WERI-Rb-1 (cell line): ENCODE measurements at places on chromosomes 4 and X.

DNA sequence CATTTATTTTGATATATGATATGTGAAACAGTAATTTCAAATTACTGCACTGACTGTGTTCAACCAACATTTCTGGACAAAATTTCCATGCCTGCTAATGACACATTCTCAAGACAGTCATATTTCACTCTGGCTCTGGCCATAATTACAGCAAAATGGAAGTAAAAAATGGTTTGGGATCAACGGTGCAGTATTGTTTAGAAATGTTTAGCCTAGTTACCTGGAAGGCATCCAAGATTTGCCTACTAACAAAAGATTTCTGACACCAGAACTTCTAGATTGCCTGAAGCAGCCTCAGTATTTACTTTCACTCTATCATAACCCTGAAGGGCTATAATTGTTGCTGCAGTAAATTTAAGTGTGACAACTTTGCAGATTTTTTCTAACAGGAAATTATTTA is 416.3 kb downstream of the PCDH10 start:
- DNase-seq: no peak

DNA sequence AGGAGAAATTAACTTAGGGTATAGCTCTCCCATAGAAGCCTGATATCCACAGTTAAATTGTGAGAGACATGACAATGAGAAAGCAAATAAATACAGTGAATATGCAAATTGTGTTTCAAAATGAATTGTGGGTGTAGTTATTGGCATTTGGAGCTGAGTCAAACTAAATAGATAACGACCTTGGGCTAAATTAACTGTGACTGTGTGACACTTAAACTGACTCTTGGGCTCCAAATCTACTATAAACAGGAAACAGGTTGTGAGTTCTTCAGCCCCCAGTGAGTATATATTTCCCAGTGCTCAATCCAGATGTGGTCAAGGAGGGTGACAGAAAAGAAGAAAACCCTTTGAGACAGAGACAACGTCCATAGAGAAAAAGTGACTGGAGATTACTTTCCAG is 11.3 kb upstream of the MAGEA10 start:
- DNase-seq: no peak

- peak; percentile 79 for DNase-seq
Observed at GRCh38 chrX:53093177-53093655, 726 bp upstream of the KANTR start.

GRCh38 chr4:155060419-155060818 is 148.0 kb upstream of the NPY2R start:
- no peak for DNase-seq

- no peak for DNase-seq
Observed at GRCh38 chr4:8517946-8518345, 62.2 kb upstream of the GPR78 start.

GRCh38 chr4:8053688-8054449 is 104.7 kb downstream of the ABLIM2 start:
- no peak for DNase-seq

GRCh38 chr4:166400270-166400894 is 527.3 kb downstream of the TLL1 start:
- no peak for DNase-seq

DNA sequence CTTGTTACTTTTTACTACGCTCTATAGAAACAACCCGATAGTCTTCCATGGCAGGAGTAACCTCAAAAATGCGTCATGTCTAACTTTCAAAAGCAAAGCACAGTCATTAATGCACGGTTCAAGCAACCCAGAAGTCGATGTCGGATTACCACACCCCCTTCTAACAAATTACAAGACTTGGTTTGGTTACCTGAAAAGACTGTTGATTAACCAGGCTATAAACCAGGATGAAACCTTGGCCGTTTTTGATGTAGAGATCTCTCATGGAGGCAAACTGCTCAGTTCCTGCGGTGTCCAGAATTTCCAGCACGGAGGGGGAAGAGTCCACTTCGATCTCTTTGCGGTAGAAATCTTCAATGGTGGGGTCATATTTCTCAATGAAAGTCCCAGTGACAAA is 2.4 kb downstream of the RAP2C start:
- no peak for DNase-seq

- no peak for DNase-seq
Observed at GRCh38 chrX:149398027-149398426, 107.1 kb downstream of the IDS start.

DNA sequence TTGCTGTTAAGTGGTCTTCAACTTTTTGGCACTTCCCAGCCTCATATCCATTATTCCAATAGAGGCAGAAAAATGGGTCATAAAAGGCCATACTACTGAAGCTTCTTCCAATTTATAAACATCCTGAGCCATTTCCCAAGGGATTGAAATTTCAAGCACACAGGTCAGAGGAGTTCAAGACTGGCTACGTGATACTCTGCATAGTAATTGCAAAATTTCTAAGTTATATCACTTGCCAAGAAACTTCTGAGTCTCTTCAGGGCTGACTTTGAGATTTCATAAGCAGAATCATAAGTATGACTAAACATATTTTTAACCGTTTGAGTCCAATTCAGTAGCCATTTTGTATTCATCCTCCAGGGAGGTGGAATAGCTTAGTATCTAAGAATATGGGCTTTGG is 75.6 kb upstream of the RXFP1 start:
- no peak for DNase-seq

DNA sequence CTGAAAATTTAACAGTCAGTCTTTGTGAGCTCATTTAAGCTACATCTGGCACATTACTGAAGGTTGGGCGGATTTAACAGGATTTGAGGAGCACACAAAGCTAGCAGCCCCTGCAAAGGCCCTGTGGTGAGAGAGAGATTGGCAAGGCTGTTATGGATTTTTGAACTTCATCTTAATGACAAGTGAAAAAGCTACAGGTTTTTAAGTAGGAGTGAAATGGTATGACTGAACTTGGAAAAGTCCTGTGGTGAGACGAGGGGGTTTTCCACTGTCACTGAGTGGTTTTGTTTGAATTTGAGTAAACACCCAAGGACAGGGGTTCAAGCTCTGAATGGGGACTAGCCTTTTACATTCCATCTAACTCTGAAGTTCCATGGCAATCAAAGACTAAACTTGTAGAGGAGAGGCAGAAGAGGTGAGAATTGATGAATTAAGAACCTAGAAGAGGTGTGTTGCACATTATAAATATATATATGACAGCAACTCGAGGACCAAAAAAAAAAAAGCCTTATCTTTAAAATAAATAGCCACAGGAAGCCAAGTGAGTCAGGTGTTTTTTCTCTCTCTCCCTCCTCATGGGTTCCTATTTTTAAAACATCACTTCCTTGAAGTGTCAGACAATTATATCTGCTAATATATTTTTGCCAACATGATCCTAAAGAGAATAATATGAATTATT is 47.8 kb upstream of the CLNK start:
- DNase-seq: no peak

GRCh38 chrX:45347877-45348276 is 147.2 kb upstream of the DIPK2B start:
- DNase-seq: no peak

GRCh38 chrX:78687586-78687985 is 28.5 kb upstream of the RTL3 start:
- DNase-seq: no peak

- DNase-seq: no peak
Observed at GRCh38 chr4:105815701-105816100, 79.6 kb upstream of the NPNT start.

GRCh38 chr4:81071013-81071412 is 40.5 kb downstream of the BMP3 start:
- DNase-seq: no peak

GRCh38 chrX:20132666-20133065 is 9.0 kb downstream of the EIF1AX start:
- DNase-seq: no peak
